ENCODE measurements at places on chromosomes 12 and 14. TPM values are rescaled to one million over a fixed set of nuclear protein-coding genes. Genes with fewer than 3 reads are reported as not detected.

The RBP5 gene
- 0.15 TPM for polyA plus RNA-seq

The KITLG gene
- polyA plus RNA-seq: 11.1 TPM

The SERPINA5 gene
- not detected for polyA plus RNA-seq

The MGP gene
- polyA plus RNA-seq: 1.9 TPM

The GPR137C gene
- polyA plus RNA-seq: 0.77 TPM

The PZP gene
- not detected for polyA plus RNA-seq

The KRT83 gene
- polyA plus RNA-seq: not detected

The PLD4 gene
- polyA plus RNA-seq: 0.05 TPM

The ETNK1 gene
- polyA plus RNA-seq: 12.8 TPM

The CLEC4A gene
- polyA plus RNA-seq: 0.44 TPM

The AMN gene
- polyA plus RNA-seq: 0.11 TPM

The GPR68 gene
- 0.94 TPM for polyA plus RNA-seq

The TUNAR gene
- polyA plus RNA-seq: not detected

The FOXM1 gene
- polyA plus RNA-seq: 29.3 TPM

The FSCB gene
- polyA plus RNA-seq: not detected

The SMCO2 gene
- 0.33 TPM for polyA plus RNA-seq

The SLC22A17 gene
- polyA plus RNA-seq: 36.0 TPM

The PTPRB gene
- polyA plus RNA-seq: 3.7 TPM

The LRFN5 gene
- 1.8 TPM for polyA plus RNA-seq

The SIX4 gene
- 5.5 TPM for polyA plus RNA-seq

The SLC38A4 gene
- 2.3 TPM for polyA plus RNA-seq

The CIDEB gene
- 0.19 TPM for polyA plus RNA-seq

The OVCH1 gene
- polyA plus RNA-seq: 0.05 TPM

The TAS2R7 gene
- polyA plus RNA-seq: not detected

The PPP4R4 gene
- 0.17 TPM for polyA plus RNA-seq

The LIN7A gene
- polyA plus RNA-seq: 9.1 TPM

The DEGS2 gene
- not detected for polyA plus RNA-seq

The SRGAP1 gene
- polyA plus RNA-seq: 10.2 TPM

The TMEM121 gene
- 6.3 TPM for polyA plus RNA-seq

The NOVA1 gene
- polyA plus RNA-seq: 2.0 TPM

The SOAT2 gene
- polyA plus RNA-seq: 0.55 TPM

The GLIPR1L2 gene
- 0.13 TPM for polyA plus RNA-seq

The FAM222A gene
- 0.32 TPM for polyA plus RNA-seq

The CISTR gene
- polyA plus RNA-seq: not detected

The ERP27 gene
- not detected for polyA plus RNA-seq

The ATN1 gene
- polyA plus RNA-seq: 59.8 TPM

The RPGRIP1 gene
- polyA plus RNA-seq: not detected

The FBXO21 gene
- polyA plus RNA-seq: 37.6 TPM

The LRIG3 gene
- 23.6 TPM for polyA plus RNA-seq

The GXYLT1 gene
- polyA plus RNA-seq: 8.5 TPM

The ANKRD52 gene
- 35.9 TPM for polyA plus RNA-seq

The MANSC4 gene
- polyA plus RNA-seq: not detected

The PCED1B gene
- 2.6 TPM for polyA plus RNA-seq

The KLRK1 gene
- polyA plus RNA-seq: not detected

The KRT74 gene
- not detected for polyA plus RNA-seq

The NXPH4 gene
- polyA plus RNA-seq: 3.8 TPM

The RNU4-1 gene
- not detected for polyA plus RNA-seq

The ANO4 gene
- polyA plus RNA-seq: 3.2 TPM

Data from IMR-90 (cell line).